Activated CD4-positive, alpha-beta T cell treated with anti-CD3 and anti-CD28 coated beads for 24 hours (primary cell): ENCODE measurements at places on chromosomes 6 and 20.
A peak's percentile ranks its signal among the peaks of the same experiment; 100 is the strongest.

DNA sequence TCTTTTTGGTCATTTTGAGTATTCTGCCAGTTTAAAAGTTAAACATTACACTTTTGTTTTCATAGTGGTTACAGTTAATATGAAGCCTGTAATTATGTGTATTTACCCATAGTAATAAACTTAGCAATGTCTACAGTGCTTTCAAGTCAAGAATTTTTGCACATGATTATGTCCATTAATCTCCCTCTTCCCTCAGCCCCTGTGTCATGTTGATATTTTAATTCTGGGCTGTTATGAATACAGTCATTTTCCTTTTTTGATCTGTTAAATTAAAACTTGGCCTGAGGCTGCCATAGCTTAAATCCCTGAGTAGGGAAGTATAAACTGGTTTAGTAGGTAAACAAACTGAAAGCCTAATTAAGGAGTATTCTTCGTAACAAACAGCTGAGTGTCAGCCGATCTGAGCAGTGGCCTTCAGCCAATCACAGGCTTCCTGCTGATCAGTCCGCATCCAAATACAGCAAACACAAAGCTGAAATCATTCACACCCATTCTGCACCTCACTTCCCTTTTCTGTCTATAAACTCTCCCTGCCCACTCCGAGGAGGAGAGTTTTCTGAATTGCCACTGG, 9.5 kb upstream of the SFT2D1 start:
- DNase-seq: no peak

DNA sequence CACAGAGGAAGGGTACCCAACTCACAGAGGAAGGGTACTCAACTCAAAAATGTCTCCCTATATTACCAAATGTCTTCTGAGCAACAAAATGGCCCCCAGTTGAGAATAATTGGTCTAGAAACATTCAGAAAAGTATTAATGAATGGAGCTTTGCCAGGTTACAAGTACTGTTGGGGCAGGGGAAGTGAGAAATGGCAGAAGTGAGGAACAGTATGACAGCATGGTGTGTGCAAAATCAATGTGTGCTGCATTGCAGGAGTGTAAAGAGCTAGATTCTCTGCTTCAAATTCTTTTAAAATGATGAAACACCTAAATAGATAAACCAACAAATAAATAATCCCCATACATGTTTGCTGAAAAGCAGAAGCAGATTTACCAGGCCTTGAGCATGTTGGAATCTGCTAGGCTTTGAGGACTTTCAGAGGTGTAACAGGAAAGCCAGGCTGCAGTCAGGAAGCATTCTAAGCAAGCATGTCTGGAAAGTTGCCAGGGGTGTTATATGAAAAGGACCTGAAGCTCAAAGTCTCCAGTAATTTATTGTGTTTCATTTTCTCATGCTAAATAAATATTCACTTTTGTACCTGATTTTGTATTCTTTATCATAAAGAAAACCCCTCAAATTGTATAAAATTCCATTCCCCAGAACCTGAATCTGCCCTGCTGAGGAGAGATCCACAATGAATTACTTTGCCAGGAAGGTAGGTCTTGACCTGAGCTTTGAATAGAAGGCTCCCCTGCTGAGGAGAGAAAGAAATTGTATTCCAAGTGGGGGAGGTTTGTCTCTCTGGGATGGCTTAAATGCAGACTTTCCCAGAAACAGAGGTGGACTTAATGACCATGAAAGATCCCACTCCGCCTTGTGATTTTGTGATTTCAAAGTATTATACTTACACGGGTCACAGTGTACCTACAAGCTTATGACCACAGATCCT, 265.0 kb upstream of the MARCKS start:
- no peak for DNase-seq

- no peak for DNase-seq
Observed at GRCh38 chr20:3326779-3327521, 80.5 kb downstream of the DNAAF9 start.

DNA sequence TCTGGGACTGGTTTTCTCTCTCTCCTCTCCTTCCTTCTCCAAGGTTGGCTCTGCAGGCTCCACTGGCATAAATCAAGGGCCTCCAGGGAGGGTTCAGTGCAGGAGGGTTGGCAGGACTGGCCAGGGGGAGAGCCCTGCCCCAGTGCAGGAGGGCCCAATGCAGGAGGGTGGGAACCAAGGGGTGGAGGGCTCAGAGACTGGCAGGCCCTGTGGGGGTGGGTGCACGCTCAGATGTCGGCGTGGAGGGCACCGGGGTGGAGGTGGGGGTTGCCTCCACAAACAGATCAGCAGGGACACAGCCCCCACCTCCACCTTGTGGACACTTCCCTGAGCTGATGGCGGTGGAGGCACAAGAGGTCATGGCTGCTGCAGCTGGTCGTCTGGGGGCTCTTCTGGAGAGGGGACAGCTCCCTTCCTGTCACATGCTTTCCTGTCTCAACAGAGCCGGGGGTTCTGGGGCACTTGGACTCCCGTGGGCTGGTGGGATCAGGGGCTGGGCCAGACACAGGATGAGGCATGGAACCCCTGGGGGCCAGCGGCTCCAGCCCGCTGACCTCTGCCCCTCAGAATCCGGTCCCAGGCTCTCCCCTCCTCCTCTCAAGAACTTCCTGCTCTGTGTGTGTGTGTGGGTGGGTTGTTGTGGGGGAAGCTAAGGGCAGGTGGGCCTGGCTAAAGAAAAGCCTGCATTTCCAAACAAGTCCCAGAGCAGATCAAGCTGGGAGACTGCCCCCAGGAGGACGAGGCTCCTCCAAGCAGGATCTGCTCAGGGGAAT, 2.7 kb upstream of the ABHD16B start:
- DNase-seq: no peak

GRCh38 chr20:4828830-4829513, 107.3 kb downstream of the PRND start:
- DNase-seq: no peak

DNA sequence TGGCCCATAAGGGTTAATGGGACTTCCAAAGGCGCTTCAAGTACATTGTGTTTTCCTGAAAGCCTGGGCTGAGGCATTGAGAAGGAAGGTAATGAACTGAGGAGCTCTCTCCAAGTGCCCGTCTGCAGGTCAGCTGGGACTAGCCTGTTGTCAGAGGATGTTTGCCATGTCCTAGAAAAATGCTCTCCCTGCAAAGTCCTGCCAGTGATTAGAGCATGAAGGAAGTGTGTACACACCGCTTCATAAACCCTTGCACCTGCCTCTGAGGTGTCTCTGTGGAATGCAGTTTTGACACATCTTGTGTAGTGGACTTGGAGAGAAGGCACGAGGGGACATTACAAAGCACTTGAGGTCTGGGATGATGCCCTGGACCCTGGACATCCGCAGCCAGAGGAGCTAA, 506.7 kb downstream of the KIF16B start:
- DNase-seq: no peak

GRCh38 chr6:20400456-20401204, 1.0 kb upstream of the E2F3 start:
- DNase-seq: peak; percentile 18

DNA sequence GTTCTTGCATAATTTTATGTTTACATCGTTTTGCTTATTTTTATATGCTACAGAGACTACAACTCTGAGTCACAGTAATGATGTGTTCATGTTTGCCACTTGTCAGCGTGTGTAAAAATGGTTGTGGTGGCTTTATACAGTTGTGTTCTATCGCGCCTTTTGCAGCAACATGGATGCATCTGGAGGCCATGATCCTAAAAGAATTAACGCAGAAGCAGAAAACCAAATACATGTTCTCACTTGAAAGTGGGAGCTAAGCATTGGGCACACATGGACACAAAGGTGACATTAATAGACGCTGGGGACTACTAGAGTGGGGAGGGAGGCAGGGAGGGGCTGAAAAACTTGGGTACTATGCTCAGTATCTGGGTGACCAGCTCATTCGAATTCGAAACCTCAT, 996 bp upstream of the SEC23B start:
- no peak for DNase-seq

DNA sequence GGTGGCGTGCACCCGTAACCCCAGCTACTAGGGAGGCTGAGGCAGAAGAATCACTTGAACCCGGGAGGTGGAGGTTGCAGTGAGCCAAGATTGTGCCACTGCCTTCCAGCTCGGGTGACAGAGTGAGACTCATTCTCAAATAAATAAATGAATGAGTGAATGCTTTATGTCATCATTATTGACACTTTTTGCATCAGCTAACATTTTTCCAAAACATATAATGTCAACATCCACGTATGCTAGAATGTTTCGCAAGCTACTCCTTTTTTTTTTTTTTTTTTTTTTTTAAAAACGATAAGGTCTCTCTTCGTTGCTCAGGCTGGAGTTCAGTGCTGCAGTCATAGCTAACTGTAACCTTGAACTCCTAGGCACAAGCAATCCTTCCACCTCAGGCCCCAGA, 72.2 kb downstream of the SENP6 start:
- DNase-seq: no peak

GRCh38 chr6:138099832-138100231, 7.4 kb downstream of the PERP start:
- DNase-seq: no peak

GRCh38 chr6:45541934-45542333, 164.2 kb upstream of the SUPT3H start:
- no peak for DNase-seq

GRCh38 chr6:87183687-87184086, 28.3 kb downstream of the ZNF292 start:
- no peak for DNase-seq

DNA sequence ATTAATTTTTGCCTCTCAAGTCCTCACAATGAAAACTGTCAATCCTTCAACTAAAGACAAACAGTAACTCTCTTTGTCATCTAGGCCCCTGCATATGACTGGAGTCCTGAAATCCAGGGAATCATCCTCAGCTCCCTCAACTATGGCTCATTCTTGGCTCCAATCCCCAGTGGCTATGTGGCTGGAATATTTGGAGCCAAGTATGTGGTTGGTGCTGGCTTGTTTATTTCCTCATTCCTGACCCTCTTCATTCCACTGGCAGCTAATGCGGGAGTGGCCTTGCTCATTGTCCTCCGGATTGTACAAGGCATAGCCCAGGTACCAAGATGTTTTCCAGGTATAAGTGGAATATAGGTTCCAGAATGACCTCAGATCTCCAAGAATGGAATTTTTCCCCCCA, 15.4 kb downstream of the SLC17A4 start:
- DNase-seq: no peak

DNA sequence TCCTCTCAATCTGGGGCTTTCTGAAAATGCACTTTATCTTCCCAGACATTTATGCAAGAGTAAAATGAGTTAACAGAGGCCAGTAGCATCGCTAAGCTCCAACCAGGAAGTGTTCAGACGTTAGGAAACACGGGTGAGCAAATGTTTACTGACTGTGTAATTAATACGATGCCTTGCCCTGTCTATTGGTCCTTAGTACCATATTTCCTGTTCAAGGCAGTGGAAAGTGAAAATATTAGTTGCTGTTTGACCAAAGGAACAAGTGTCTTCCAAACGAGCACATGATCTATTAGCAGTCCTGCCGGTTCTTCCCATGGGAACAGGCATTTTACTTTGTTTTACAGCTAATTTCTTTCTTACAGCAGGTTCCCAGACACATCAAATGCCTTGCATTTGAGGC, 311.1 kb upstream of the JAG1 start:
- DNase-seq: no peak

- DNase-seq: peak; percentile 27
Observed at GRCh38 chr20:44651684-44652423, at the start of gene ADA. Gene ADA (minus strand): TSS chr20:44651699. CDS start chr20:44651607, 92 bp downstream.

DNA sequence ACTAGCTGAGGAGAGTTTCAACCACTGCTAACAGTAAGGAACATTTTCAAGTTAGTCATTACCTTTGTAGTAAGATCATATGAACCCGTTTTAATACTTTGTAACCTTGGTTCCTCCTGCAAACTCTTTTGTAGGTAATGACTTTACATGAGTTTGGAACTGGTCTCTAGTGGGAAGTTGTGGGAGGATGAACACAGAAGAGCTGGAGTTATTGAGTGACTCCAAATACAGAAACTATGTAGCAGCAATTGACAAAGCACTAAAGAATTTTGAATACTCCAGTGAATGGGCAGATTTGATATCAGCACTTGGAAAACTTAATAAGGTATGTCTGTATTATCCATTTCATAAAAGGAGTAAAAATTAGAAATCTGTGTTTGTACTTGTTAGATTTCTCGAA, 29.3 kb downstream of the DOP1A start:
- DNase-seq: no peak

- peak; percentile 4 for DNase-seq
Observed at GRCh38 chr6:72522735-72523141, 99.1 kb upstream of the KCNQ5 start.

- no peak for DNase-seq
Observed at GRCh38 chr20:62161347-62161746, 17.8 kb downstream of the SS18L1 start.

DNA sequence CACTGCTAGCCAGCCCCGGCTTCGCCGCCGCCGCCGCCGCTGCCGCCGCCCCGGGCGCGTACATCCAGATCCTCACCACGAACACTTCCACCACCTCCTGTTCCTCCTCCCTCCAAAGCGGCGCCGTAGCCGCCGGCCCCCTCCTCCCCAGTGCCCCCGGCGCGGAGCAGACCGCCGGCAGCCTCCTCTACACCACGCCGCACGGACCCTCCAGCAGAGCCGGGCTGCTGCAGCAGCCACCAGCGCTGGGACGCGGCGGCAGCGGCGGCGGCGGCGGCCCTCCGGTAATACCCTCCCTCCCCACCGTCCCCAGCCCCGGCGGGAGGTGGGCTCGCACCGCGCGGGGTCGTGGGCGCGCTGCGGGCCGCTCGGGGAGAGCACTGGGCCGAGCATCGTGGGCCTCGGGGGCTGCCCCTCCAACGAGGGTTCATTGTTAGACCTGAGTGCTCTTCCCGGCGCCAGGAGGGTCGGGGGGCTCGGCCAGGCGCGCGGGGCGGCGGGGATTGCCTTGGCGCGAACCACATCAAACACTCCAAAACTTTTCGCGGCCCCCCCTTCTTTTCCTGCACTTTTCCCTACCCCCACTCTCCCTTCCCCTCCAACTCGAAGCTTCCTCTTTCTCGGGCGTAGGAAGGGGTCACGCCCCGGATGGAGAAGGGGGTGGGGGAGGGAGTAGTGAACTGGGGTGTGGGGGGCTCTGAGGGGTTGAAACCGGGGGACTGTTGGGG, 827 bp downstream of the E2F3 start:
- DNase-seq: peak; percentile 38

DNA sequence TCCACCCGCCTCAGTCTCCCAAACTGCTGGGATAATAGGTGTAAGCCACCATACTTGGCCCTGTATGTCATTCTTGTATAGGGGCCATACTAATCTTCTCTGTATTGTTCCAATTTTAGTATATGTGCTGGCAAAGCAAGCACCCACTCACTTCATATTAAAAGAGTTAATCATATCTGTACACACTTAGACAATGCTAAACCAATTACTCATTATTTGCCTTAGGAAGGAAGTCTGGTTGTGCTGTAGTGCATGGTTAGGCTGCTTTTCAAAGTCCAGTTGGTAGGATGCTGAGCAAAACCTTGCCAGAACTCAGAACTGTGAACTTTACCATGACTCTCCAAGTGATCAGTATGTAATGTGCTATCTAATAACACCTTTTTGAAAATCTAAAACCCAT, 88.6 kb downstream of the LIN28B start:
- DNase-seq: no peak

DNA sequence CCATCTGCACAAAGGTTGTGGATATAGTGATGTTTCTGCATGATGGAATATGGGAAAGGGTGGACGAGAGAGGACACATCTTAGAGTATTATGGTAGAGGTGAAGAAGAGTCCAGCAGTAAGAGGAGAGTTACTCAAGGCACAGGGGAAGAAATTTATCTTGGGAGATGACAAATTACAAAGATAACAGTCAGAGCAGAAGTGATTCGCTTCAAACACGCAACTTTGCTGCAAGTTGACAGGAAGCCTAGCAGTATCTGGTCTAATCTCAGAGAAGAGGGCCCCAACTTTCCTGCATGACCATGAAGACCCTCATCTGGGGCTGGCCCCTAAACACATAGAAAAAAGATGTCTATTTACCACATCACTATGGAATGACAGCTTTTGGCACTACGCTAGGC, 1.2 kb upstream of the CALHM6 start:
- no peak for DNase-seq
